ENCODE measurements at places on chromosomes 1 and 21.
A peak's percentile ranks its signal among the peaks of the same experiment; 100 is the strongest.

DNA sequence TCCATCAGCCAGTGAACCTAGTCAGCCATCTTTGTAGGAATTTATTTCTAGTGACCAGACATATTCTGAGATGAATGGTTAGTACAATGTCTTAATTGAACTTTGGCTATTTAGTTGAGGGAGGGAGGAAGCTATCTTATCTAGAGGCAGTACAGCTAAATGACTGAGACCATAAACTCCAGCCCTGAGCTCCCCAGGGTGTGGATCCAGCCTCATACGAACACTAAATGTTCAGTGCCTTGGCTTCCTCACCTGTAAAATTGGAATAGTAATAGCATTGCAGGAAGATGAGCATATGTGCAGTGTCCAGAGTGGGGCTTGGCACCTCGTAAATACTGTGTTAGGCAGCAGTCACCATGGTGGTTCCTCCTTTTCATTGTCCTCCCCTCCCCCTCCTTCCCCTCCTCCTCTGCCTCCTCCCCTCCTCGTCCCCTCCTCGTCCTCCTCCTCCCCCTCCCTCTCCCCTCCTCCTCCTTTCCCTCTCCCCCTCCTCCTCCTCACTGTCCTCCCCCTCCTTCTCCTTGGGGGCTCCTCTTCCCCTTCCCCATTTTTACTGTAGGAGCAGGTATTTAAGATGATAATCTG, 108.2 kb downstream of the GALNT2 start:
- DNase-seq = no peak

DNA sequence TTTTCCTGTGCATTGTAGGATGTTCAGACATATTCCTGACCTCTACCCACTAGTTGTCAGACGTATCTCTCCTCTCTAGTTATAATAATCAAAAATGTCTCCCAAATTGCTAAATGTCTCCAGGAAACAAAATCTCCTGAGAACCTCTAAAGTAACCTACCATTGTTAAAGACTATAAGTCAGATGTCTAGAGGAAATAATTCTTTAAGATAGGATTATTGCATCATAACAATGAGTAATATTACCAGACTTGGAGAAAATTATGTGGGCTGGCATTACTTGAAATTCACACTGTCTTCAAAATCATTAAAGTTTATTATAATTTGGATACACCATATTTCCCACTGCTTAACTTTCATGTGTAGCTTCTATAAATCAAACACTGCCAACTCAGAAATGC, 643.0 kb upstream of the ADGRL2 start:
- no peak for DNase-seq

DNA sequence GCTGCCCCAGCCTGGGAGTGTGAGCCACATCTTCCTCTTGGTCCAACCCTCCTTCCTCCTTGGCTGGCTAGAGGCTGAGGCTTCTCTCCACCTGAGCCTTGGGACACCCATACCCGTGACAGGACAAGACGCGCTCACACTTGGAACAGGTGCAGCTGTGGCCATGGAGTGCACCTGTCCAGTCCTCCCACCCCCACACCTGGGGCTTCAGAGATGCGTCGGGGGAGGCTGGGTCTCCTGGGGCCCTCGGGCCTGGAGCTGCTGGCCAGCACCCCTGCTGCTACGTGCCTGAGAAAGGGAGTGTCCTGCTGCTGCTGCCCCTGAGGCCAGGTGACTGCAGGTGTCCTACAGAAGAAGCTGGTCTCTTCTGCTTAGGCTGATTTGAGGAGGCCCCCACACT, 37.0 kb upstream of the TMEM52 start:
- DNase-seq = no peak

- no peak for DNase-seq
These were observed 83.6 kb upstream of the L1TD1 start for GRCh38 chr1:62111084-62111483.

GRCh38 chr1:81670286-81670685, 130.4 kb upstream of the ADGRL2 start:
- peak; percentile 53 for DNase-seq

DNA sequence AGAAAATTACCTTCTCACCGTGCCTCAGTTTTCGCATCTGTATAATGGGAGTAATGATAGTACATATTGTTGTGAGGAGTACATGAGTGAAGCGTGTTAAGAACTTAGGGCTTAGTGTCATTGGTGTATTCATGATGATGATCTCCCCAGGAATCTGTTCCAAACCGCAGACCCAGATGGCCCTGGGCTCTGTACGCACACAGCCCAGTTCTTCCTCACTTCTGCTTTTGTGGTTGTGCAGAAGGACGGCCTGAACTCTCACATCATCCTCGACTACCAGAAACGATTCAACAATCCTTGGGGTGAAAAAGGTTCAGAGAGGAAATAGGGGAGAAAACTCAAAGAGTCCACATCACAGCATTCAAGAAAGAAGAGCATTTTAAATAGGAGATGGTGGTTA, 323.0 kb downstream of the CAMTA1 start:
- no peak for DNase-seq

DNA sequence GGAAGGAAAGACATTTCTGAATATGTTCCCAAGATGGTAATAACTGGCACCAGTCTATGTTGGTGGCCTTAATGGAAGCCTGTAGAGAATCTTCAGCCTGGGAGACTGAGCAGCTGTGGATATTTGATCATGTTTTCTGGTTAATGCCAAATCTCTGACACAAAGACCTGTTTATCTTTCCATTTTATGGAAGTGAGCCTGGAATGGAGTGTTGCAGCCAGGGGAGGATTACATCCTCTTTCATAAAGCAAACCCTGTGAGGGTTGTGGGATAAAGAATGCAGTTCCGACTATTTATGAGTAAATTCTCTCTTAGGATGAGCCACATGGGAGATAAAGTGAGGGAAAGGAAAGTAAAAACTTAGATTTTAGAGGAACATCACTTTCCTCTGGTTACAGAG, 144.1 kb downstream of the PCP4 start:
- no peak for DNase-seq

GRCh38 chr1:182624577-182624976, 20.4 kb upstream of the RGS16 start:
- no peak for DNase-seq

DNA sequence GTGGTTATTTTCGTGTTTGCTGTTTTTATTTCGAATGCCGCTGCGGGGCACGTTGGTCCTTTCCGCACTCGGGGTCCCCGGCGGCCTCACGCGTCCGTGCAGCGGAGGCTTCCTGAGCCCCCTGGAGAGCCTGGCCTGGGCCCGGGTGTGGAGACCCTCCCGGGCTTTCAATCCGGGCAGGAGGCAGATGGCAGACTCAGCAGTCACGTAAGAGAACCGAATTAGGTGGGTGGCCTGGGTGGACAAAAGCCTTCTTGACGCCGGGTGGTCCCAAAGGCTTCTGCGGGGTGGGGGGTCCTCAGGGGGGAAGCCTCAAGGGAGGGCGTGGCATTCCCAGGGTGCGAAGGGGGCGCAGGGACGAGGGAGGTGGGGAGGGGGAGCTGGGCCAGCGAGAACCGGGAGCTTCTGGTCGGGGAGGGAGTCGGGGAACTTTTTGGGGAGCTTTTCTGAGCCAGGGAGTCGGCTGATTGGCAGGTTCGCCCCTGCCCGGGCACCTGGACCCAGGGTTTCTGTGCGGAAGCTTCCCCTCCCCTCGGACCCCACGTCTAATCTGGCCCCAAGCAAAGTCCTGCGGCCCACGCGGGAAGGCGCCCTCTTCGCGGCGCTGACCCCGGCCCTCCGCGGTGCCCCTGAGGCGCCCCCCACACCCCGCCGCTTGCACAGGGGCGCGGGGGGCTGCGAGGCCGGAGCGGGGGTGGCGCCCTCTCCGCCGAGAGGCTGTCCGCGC, 1.3 kb upstream of the HES4 start:
- DNase-seq = no peak

GRCh38 chr1:69765951-69766350, 198.2 kb downstream of the LRRC7 start:
- no peak for DNase-seq

- DNase-seq = no peak
These were observed 69.6 kb downstream of the CD34 start for GRCh38 chr1:207841293-207841692.

- DNase-seq = no peak
These were observed 36.5 kb downstream of the YY1AP1 start for GRCh38 chr1:155651861-155652661.

DNA sequence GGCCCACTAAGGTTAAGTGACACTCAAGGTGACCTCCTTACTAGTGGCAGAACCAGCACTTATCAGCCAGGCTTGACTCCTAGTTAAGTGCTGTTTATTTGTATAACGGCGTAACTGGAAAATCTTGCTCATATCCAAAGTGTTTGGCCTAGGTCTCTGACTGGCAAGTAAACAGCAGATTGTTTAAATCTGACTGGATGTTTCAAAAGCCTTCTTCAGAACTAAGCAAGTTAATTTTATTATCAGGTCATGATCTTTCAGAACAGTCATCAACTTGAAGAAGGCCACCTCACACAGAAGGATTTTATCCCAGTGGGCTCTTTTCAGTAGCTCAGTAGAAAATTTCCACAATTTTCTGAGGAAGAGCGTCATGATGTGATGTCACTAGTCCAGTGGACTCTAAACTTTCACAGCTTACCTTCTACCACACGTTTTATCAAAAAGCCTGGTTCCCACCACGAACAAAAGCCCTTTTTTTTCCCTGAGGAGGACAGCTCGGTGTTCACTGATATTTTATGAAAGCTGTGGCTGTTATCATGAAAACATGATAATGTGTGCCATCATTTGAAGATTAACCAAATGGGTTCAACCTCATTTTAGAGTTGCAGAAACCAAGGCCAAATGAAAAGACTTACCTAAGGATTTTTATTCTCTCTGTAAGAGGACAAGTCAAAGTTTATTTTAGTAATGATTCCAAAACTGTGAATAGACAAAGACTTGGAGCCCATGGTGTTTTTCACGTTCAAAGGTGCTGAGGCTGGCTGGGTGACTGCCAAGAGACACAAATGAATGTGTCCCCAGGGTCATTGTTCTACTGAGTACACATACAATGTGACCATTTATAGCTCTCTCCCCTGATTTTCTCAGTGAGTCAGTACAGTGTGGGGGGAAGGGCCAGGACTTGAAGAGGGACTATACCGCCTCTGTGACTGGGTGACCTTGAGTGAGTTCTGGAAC, 9.1 kb downstream of the SGIP1 start:
- DNase-seq = no peak

- no peak for DNase-seq
These were observed 35.4 kb upstream of the USP24 start for GRCh38 chr1:55250399-55251075.

- peak; percentile 22 for DNase-seq
These were observed 50.7 kb downstream of the JAK1 start for GRCh38 chr1:64915381-64916274.

- no peak for DNase-seq
These were observed 342.8 kb upstream of the KAZN start for GRCh38 chr1:14255711-14256110.

GRCh38 chr1:232149287-232150201, 480.4 kb downstream of the SIPA1L2 start:
- no peak for DNase-seq

DNA sequence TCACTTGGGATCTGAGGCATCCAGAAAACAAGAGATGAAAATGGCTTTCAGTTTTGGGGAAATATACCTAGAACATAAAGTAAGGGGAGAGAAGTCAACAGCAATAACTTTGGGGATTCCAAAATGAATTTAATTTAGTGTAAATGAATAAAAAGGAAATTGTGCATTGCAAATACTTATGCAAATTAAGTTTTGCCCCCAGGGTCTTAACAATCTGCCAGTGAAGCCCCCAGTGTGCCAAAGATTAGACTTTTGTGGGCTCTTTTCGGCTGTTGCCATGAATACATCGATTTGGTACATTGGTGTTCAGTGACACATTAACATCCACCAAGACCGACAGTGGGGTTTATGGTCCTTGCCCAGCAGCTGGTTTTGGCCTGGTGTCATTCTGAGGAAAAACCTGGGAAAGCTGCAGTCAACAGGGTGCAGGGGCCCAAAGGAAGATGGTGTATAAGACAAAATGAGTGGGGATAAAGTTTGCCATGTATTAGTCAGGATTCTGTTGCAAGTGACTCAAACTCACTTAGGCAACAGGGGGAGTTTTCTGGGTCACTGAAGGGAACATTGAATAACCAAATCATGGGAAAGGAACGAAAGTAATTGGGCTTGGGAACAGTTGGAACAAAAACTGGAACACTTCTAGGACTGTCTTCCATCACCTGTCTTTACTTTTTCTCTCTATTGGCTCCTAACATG, 30.2 kb upstream of the IGSF3 start:
- DNase-seq = no peak

DNA sequence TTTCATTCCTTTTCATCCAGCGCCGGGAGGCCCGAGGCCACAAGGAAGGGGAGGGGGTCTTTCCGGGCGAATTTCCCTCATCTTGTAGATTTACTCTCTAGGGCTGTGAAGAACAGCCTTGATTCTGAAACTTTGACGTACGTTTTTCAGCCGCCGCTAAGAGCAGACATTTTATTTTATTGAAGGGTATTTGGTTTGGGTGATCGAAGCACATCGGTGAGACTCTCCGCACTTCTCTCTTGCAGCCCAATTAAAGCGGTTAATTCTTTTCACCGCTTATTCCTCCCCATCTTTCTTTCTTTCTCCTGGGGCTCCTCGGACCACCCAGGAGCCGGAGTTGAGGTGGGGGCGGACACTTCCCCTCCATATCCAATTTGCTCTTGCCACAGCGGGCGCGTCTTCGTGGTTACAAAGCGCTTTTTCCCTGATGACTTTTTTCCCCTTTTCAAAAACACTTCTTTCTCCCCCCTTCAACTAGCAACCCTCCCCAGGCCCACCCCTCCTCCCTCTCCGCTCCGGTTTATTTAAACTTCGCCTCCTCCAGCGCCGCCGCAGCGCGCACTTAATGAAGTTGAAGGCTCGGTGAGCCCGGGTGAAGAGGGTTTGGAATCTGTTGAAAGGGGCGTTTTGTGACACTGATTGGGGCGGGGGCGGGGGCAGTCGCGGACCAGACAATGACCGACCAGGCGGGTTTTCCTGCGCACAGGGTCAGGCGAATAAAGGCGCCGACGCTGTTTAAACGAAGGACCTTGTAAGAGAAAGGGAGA, 5.9 kb downstream of the FOXD2 start:
- DNase-seq = no peak

DNA sequence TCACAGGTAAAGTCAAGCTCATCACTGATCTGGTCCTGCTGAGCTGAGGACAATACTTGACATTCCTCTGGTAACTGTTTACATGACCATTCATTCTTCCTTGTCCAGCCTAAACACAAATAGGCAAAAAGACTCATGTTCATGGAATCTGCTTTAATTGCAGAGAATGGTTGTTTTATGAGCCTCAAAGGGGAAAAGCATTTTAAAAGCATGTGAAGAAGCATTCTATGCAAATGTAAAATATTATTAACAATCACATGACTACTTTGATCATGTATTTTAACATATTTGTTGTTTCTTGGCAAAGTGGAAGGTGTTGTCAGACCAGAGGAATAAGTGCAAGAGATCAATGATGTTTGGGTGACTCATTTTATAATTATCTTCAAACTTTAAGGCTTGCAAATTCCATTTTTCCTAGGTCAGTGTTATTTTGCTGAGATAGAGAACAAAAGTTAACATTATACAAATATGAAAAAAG, 133.7 kb downstream of the RUNX1 start:
- DNase-seq = no peak

Measured in HTR-8/SVneo (cell line).